Inflammatory macrophage (primary cell): ENCODE measurements at places on chromosomes 11 and 22.

GRCh38 chr11:132773751-132774150 lies 758.5 kb downstream of the OPCML start:
- no peak for DNase-seq

- no peak for DNase-seq
Observed at GRCh38 chr11:92762121-92762540, 207.3 kb upstream of the MTNR1B start.

GRCh38 chr11:72208281-72208680 lies 8.3 kb upstream of the FOLR2 start:
- peak; percentile 68 for DNase-seq

GRCh38 chr11:48064306-48064705 lies 83.9 kb downstream of the PTPRJ start:
- DNase-seq: no peak

GRCh38 chr11:113389272-113389671 lies 1.7 kb downstream of the ANKK1 start:
- DNase-seq: no peak

GRCh38 chr11:122556605-122557004 lies 98.9 kb upstream of the UBASH3B start:
- no peak for DNase-seq

DNA sequence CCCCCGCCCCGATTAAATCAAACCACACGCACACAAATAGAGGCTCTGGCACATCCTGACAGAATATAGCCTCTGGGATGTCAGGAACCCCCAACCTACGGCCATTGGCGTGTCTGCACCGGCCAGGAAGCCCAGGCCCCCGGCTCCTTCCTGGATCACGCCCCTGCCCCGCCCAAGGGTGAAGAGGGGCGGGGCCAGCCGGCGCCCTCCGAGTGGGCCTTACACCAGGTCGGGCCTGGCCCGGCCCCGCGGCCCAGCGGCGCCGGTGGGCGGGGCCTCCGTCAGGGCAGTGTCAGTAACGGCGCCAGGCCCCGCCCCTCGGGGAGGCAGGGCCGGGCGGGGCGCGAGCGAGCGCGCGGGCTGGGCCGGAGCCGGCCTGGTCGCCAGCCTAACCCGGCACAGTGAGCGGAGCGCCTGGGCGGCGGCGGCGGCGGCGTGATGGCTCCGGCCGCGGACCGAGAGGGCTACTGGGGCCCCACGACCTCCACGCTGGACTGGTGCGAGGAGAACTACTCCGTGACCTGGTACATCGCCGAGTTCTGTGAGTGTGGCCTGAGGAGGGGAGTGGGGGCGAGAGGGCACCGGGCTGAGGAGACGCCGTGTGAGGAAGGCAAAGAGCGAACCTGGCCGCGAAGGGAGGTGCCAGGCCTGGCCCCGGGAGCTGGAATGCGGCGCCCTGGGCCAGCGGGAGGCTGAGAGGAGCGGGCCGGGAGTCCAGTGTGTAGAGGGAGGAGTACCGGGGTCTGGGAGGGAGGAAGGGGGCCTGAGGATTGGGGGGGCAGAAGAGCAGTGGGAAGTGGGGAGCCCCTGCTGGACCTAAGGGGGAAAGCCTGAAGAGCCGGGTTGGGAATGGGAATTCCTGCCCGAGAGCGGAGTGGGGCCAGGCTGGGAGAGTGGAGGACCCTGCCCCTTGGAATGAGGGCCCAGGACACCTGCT lies at the start of gene ACER3:
Gene ACER3, plus strand, starts transcription at position 380 of the 937 bp plus-strand sequence. Its CDS starts 59 bp downstream, at position 439.
- DNase-seq: peak; percentile 96

GRCh38 chr11:94700622-94701021 lies 67.5 kb upstream of the AMOTL1 start:
- no peak for DNase-seq

GRCh38 chr11:94322501-94322900 lies 18.1 kb downstream of the IZUMO1R start:
- no peak for DNase-seq

DNA sequence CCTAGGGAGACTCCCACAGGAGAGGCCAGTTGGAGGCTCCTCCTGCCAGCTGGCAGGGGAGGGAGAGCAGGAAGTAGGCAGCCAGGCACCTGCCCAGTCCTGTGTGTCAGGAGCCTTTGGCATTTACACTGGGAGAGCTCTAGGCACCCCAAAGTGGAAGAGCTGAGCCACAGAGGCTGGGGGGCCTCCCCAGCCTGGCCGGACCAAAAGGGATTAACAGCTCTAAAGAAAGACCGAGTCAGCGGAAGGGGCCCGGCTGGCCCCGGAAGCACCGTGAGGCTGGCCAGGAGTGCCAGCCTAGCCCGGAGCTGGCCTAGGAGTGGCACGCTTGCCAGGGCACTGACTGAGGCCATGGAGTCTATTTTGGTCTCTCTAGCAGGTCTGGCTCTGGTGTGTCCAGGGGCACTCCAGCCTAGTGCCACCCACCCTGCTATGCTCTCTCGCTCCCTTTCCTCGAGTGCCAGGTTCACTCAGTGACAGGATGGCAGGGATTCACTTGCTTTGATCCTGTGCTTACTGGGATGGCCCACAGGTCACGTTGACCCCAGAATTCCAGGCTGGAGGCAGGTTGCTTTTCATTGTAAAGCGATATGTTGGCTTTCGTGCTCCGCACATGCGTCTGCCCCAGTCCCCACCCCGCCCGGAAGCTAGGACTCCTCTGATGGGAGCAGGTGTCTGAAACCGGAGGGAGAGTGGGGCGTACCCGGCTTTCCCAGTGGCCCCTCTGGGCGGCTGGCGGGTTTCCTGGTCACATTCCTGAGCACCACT lies 3.3 kb upstream of the KMT5B start:
- DNase-seq: no peak
